Mucosa of gallbladder (tissue), 1 donor: ENCODE measurements at places on chromosomes 12 and 14. TPM values are rescaled to one million over a fixed set of nuclear protein-coding genes. Genes with fewer than 3 reads are reported as not detected.

GRCh38 chr14:103916636-103917262 is 11.5 kb upstream of the TDRD9 start:
- no peak for DNase-seq

The VRTN gene
- total RNA-seq = 0.32 TPM

DNA sequence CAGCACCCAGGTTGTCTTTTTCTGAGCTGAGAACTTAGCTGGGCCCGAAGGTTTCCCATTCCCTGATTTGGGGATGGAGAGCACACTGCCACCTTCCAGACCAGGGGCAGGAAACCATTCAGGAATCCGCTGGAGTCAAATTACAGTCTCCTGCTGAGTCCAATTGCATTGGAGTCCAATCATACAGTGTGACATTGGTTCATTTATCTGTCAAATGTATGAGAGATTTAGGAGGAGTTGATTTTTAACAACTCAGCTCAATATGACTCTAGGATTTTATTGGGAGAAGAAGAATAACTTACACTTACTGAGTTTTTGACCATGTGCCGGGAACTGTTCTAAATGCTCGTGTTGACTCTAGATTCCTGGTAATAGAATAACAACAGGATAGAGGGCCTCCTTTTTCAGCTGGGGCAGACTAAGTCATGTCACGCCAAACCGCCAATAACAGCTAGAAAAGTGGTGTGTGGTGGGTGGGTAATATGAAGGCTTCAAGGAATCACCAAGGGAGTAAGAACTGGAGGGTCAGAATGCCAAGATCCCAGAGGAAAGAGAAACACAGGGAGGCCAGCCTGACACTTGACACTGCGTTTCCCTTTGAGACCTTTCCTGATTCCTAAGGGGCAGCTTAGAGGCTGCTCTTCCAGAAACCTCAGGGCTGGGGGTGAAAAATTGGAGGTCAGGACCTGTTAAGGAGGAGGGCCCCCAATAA is 11.5 kb downstream of the SYNDIG1L start:
- DNase-seq = no peak

DNA sequence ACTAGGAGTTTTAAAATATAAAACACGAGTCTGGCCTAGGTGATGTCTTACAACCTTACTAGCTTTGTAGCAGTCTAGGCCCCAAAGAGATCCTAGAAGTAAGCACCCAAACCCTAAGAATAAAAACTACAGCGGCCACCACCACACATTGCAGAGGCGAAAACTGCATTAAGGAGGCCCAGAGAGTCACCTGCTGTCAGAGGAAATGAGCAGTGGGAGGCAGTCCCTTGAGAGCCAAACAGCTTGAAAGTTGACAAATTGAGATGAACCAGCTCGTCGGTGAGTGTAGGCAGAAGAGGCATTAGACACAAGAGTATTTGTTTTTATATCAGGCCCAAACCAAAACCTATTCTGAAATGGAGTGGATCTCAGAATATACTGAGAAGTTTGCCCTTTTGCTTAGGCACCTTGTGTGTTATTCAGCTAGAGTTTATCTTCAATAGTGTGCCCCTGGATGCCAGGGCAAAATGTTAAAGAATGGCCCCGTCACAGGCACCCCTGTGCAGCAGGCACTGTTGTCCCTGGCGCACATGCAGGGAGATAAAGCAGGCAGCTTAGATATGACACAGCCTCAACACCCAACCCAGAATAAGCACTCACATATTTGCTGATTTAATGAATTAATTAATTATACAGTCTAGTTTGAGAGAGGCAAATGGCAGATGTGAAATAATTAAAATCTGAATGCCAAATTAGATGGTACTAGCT is 56.7 kb downstream of the TTC7B start:
- DNase-seq = no peak

- DNase-seq = no peak
Measured at GRCh38 chr12:50390316-50390741, 6.1 kb downstream of the FAM186A start.

The LHX5 gene
- not detected for total RNA-seq

DNA sequence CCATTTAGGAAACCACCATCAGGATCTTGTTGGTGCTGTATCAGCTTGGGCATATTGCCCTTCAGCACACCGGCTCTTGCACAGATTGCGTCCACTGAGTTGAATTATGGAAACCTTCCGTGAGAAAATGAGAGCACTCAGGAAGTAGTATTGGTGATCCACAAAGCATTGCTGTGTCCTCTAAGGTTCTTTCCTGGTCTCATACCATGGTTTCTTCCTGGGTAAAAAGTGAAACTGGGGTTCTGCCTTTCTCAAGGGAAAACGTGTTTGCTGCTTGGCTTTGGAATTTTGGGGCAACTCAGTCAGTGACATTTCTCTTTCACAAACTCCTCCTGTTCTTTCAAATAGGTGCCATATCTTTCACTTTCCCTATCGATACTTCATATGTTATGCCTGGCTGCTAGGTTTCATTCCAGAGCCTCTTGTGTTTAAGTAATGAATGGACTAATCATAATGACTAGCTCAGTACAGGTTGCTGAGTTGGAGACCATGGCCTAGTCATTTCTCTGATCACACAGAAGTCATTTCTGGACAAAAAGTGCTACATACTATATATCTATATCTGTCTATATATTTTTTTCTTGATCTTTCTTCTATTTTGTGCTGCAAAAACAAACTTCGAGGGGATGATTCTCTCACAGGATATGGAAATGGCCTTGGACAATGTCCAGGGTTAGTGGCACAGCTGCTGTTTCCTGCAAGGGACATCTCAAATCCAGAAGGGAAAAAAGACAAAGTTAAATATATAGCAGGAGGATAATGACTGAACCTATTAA is 423.4 kb downstream of the ZFP36L1 start:
- no peak for DNase-seq

GRCh38 chr12:7678744-7679143 is 13.0 kb upstream of the APOBEC1 start:
- no peak for DNase-seq

The OR8S1 gene
- not detected for total RNA-seq

The HCAR3 gene
- total RNA-seq = not detected

The CACNA2D4 gene
- 8.6 TPM for total RNA-seq

GRCh38 chr14:52926953-52927352 is 23.9 kb downstream of the FERMT2 start:
- DNase-seq = no peak

DNA sequence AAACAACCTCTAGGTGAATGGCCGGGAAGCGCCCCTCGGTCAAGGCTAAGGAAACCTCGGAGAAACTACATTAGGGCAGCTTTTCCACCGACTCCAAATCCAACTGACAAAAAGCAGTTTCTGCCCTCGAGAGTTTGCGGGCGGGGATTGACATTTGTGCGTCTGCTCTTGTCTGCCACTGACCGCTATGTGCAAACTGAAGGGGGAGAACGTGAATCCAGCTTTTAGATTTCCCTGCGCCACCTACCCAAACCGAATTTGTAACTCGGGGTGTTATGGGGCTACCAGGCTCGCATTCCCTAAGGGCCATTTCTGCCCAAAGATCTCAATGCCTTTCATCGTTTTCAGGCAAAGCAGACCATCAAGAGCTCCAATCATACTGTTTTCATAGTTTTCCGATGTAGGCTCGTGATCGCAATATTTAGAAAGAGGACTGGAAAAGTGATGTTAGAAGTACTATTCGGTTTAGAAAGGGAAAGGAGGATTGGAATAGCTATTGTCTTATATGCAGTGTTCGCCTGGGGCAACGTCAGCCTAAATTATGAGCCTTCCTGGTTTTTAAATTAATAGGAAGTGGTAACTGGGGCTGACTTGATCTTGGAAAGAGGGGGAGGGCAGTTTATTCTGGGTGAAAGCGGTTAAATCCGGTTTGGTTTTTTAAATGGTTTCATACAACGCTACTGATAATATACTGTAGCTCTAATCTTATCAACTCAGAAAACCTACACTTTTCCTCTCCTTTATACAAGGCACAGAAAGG is 45.4 kb downstream of the BCAT1 start:
- DNase-seq = no peak

DNA sequence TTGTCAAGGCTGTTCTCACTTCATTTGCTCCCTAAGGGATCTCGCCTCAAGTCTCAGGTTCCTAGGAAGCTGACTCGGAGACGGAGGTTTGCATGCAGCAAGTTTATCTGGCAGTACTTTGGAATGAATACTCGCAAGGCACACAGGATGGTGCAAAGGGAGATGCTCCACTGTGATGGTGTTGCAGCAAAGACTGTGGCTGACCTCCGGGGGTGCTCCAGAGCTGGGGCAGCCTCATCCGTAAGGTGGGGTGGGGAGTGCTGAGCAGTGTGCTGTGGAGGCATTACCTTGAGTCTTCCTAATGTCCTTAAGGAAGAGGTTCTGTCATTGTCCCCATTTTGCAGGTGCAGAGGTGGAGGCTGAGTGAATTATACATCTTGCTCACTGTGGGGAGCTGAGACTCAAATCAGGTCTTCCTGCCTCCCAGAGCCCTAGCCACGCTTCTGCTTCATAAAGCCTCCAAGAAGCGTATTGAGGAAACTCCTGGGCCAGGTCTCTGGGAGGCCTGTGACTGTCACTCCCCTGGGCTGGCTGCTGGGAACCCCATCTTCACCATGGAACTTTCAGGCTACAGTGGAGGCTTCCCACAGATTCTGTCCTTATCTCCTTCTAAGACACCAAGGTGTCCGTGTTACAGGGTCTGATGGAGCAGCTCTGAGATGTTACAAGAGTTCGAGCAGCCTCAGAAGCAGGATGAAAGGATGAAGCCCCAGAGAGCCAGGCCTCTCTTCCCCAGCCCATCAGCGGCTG is 39.5 kb downstream of the GALNT16 start:
- no peak for DNase-seq

GRCh38 chr12:89661706-89662330 is 46.8 kb downstream of the ATP2B1 start:
- DNase-seq = no peak

DNA sequence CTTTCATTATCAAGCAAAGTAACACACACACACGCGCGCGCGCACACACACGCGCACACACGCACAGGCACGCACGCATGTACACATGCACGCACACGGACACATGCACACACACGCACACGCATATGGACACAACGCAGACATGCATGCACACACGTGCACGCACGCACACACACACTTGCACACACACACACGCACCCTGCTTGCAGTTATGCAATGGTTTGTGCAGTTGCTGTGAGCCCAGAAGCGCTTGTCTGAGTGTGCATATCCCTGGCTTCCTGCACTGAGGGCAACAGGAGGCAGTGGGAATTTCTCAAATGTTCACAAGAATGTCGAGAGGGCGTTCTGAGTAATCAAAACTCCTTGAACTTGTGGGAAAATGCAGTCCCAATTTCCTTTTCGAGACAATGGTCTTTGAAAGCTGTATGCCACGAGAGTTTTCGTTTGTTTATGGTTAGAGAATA is 41.6 kb downstream of the NFKBIA start:
- DNase-seq = no peak

The NPFF gene
- not detected for total RNA-seq

DNA sequence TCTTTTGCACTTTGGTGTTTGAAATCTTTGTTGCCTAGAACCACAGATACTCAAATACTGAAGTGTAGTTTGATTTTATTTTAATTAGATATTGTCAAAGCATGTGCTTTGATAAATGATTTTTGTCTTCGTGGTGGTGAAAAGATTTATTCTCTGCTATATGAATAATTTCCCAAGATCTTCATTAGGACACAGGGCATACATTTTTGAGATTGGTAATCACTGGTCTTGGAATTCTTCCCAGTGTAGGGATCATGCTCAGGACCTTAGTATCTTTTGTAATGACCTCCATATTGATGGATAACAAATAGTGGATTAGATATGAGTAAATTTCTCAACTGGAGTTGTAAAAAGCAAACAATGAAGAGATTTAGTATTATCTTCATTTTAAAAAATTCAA is 28.2 kb downstream of the TBK1 start:
- DNase-seq = no peak

DNA sequence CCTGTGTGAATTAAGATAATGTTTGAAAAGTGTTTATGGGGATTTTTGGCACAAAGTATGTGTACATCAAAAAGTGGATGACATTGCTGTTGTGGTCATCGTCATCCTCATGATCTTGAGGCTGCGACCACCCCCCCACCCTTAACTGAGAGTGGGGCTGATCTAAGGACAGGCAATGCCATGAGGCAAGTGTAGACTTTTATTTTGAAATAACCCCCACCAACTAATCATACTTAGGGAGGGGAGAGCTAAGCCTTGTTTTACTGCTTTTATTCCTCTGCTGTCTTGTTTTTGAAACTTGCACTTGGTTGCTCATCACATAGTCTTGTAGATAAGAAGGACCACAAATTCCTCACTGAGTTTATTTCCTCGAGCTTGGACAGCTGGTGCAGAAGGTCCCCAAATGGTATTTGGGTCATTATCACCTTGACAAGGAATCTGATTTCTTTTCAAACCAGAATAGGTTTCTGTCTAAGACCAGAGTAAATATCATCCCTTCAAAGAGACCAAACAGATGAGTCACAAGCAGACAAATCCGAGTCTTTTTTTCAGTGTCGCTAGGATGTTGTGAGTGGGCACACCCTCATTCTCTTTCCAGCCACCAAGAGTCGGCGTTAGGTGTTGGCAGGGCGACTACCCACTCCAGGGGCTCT is 23.9 kb upstream of the SMOC1 start:
- DNase-seq = no peak

The MYO1H gene
- total RNA-seq = not detected

DNA sequence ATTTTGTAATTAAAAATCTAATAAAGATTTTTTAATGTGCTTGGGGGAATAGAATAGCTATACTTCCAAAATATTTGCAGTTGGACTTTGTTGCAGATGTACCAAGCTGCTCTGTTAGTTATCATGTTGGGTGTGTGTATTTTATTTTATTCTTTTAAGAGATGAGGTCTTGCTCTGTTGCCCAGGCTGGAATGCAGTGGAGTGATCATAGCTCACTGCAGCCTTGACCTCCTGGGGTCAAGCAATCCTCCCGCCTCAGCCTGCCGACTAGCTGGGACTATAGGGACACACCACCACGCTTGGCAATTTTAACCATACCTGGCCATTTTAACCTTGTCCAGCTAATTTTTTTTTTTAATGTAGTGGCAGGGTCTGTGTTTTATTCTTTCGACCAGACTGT is 54.7 kb upstream of the MAP1LC3B2 start:
- no peak for DNase-seq

The KCNK13 gene
- total RNA-seq = 1.4 TPM

DNA sequence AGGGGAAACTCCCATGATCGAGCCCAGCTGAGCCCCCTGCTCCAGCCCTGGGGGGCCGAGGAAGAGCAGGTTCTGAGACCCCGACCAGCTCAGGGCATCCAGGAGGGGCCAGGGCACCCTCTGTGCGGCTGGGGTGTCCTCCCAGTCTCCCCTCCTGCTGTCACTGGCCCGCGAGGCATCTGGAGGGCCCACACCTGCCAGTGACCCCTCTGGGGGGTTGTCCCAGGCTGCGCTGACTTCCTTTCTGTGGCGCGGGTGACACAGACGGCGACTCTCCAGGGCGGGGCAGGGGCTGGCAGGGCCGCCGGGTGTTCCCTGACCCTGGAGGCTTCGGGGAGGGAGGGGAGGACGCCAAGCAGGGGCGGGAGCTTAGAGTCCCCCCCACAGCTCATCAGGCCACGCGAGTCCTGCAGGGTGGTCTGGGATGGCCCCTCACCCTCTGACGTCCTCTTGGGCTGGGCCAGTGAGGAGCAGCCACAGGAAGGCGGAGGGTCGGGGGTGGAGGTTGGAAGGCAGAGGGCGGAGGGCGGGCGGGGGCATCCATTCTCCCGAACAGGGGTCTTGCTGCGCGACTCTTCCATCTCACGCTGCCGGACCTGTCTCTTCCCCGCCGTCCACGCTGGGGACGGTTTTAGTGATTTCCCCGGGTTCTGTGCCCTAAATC is 38.6 kb upstream of the FBRSL1 start:
- DNase-seq = no peak
